ENCODE measurements at places on chromosomes 11 and 22. TPM values are rescaled to one million over a fixed set of nuclear protein-coding genes. Genes with fewer than 3 reads are reported as not detected.

Gene PI4KA
- total RNA-seq: 65.8 TPM

Gene ARHGAP8
- 29.3 TPM for total RNA-seq

Gene LMO1
- total RNA-seq: 0.50 TPM

Gene SPTBN2
- total RNA-seq: 80.4 TPM

Gene PRR33
- not detected for total RNA-seq

Gene VPREB1
- not detected for total RNA-seq

Gene TRIM49D2
- not detected for total RNA-seq

Gene CABP4
- total RNA-seq: not detected

Gene OR2AT4
- total RNA-seq: not detected

Data from H9 (cell line).